ENCODE measurements at places on chromosomes 16 and 17.
A peak's percentile ranks its signal among the peaks of the same experiment; 100 is the strongest.

- no peak for DNase-seq
Measured at GRCh38 chr16:27935076-27935475, 128.4 kb downstream of the GSG1L start.

DNA sequence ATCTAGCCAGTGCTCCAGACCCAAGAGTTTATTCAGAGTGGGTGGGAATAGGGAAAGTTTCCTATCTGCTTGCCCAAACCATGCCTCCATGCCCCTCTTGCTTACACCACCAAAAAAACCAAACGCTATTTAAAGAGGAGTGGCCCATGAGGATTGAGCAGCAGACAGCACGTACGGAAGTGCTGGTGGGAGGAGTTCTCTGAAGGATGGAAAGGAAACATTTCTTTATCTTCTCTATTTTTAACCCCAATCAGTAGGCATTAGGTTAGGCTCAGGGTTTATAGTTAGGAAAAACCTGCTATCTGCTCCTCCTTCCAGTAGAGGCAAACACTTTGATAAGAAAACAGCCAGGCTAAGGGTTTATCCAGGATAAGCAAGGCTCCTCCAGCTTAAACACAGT, 235.3 kb downstream of the ZFHX3 start:
- DNase-seq: no peak

- peak; percentile 94 for DNase-seq
Measured at GRCh38 chr16:88782454-88783390, 2.3 kb downstream of the PIEZO1 start.

DNA sequence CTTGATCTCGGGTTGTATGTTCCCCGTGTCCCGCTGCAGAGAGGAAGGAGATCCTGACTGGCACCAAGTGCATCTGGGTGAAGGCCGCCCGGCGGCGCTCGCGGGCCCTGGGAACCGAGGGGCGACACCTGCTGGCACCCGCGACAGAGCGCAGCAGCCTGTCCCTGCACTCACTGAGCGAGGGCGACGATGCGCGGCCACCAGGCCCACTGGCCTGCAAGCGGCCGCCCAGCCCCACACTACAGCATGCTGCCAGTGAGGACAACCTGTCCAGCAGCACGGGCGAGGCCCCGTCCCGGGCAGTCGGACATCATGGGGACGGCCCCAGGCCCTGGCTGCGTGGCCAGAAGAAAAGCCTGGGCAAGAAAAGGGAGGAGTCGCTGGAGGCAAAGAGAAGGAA, 7.5 kb downstream of the BTBD17 start:
- no peak for DNase-seq

GRCh38 chr17:55737976-55738501, 12.8 kb upstream of the PCTP start:
- DNase-seq: no peak

GRCh38 chr16:31487720-31488467, 5.0 kb downstream of the SLC5A2 start:
- DNase-seq: peak; percentile 42

All from RKO (cell line).